Ureter (tissue), 1 donor: ENCODE measurements at places on chromosomes 2 and 18. TPM values are rescaled to one million over a fixed set of nuclear protein-coding genes. Genes with fewer than 3 reads are reported as not detected.

DNA sequence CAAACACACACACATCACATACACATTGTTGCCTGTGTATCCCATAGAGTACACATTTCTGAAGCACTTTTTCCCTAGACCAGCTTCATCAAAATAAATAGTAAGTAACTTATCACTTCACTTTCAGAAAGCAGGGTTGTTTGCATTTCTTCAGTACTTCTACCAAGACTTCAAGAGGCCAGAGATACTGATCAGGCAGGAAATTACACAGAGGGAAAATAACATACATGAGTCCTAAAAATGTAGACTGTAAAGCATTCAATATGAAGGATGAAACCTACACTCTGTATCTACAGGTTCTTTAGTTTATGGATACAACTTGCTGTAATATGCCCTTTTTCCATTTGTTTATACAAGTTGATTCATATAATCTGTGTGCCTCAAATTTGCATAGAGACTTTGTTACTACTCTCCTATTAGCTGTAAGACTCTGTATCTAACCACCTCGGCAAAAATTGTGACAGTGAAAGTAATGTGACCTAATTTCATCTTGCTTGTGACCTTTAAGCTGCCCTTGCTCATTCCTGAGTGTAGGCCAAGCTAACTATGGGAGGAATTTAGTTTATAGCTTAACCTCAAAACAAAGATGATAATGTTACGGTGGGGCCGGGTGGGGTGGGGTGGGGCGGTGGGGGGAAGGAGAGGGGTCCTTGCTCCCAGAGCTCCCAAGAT, 228.9 kb upstream of the SPOPL start:
- DNase-seq, result no peak

- DNase-seq, result no peak
Observed at GRCh38 chr2:21030983-21031968, 12.6 kb downstream of the APOB start.

- no peak for DNase-seq
Observed at GRCh38 chr2:157809212-157809611, 66.9 kb downstream of the ACVR1 start.

GRCh38 chr18:33946336-33946735, 278.4 kb downstream of the NOL4 start:
- no peak for DNase-seq

Gene TCF23
- total RNA-seq, result 0.42 TPM
